ENCODE measurements at places on chromosomes 5 and 9.

- H3K36me3 ChIP-seq: peaks cover 14% of the 10 kb centered on the region
- no peak for DNase-seq
- H3K4me3 ChIP-seq: no peak overlapping the region
- H3K27me3 ChIP-seq: peaks cover 13% of the 10 kb centered on the region
- peaks cover 54% of the 10 kb centered on the region for H3K4me1 ChIP-seq
Measured at GRCh38 chr5:96664669-96665068, 2.5 kb downstream of the CAST start.

DNA sequence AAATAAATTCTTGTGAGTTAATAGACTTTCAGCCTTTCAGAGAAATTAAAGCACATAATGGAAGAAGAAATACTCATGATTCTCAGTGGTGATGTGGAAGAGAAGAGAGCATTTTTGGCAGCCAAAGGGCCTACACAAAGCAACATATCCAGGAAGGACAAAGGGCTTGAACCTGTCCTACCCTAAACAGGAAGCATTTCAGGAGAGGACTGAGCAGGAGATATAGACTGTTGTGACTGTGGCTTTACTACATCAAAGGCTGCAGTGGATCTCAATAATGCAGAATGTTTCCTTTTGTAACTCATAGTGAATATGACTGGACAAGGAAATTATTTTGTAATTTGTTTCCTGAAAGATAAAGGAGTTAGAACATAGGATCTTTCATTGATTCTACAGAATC lies 1.3 kb upstream of the PARP8 start:
- peak overlapping the region; percentile 88 for H3K4me3 ChIP-seq
- peaks cover 39% of the 10 kb centered on the region for H3K4me1 ChIP-seq
- peak overlapping the region; percentile 96 for H3K27ac ChIP-seq
- H3K36me3 ChIP-seq: peaks cover 15% of the 10 kb centered on the region

DNA sequence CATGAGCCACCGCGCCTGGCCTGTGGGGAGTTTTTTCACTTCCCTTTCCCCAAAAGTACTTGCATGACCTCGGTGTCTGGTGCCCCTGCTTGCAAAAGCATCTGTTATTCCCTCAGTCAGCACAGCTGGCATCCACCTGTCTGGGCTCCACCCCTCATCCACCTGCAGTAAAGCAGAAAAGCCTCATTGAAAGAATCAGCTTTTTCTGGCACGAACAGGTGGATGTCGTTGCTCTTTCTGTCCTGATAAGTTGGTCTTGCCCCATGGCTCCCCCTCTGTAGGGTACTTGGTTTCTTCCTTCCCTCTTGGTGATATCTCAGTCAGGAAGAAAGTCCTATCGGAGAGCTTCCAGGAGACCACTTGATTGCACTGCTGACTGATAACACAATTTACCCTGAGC lies 37.4 kb downstream of the WWC1 start:
- peaks cover 20% of the 10 kb centered on the region for H3K27me3 ChIP-seq
- no peak overlapping the region for H3K4me3 ChIP-seq
- H3K36me3 ChIP-seq: no peaks in the 10 kb centered on the region

DNA sequence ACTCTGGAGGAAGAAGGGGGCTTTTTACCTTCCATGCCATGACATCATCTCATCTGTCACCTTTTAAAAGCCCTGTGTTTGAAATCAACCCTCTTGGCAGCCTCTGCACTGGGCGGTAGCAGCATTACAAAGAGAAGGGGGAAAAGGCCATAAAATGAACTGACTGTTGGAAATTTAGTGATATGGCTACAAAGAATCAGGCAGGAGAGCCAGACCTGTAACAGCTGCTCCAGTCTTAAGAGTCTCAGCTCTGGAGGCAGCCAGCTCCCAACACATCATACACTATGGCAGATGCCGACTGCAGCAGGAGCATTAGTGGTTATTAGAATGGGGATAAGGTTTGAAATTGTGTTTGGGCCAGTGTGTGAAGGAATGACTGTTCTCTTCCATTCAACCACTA lies 257.5 kb downstream of the DMAC1 start:
- no peak overlapping the region for H3K27ac ChIP-seq
- no peaks in the 10 kb centered on the region for H3K4me1 ChIP-seq
- H3K27me3 ChIP-seq: peaks cover 7% of the 10 kb centered on the region
- DNase-seq: no peak
- no peak overlapping the region for H3K4me3 ChIP-seq

DNA sequence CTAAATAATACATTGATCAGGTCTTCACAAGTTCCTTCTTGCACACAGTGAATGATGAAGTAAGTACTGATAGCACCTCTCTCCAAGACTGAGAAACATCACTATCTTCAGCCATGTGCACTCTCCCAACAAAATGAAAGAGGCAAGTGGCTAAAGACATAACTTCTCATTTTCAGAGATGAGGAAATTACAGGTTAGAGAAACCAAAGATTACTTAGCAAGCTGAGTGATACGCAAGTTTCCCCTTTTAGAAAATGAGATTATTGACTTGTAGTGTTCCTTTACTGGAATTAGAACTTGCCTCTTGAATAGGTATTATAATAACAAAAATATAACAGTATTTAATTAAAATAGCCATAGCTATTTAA lies 21.6 kb downstream of the CEMIP2 start:
- peaks cover 64% of the 10 kb centered on the region for H3K36me3 ChIP-seq
- no peak overlapping the region for H3K4me3 ChIP-seq
- H3K4me1 ChIP-seq: peaks cover 27% of the 10 kb centered on the region
- H3K27me3 ChIP-seq: no peaks in the 10 kb centered on the region

GRCh38 chr9:116181853-116182610 lies 28.4 kb downstream of the PAPPA start:
- no peak for DNase-seq
- no peaks in the 10 kb centered on the region for H3K4me1 ChIP-seq
- H3K27me3 ChIP-seq: no peaks in the 10 kb centered on the region
- H3K4me3 ChIP-seq: no peak overlapping the region
- no peaks in the 10 kb centered on the region for H3K36me3 ChIP-seq

DNA sequence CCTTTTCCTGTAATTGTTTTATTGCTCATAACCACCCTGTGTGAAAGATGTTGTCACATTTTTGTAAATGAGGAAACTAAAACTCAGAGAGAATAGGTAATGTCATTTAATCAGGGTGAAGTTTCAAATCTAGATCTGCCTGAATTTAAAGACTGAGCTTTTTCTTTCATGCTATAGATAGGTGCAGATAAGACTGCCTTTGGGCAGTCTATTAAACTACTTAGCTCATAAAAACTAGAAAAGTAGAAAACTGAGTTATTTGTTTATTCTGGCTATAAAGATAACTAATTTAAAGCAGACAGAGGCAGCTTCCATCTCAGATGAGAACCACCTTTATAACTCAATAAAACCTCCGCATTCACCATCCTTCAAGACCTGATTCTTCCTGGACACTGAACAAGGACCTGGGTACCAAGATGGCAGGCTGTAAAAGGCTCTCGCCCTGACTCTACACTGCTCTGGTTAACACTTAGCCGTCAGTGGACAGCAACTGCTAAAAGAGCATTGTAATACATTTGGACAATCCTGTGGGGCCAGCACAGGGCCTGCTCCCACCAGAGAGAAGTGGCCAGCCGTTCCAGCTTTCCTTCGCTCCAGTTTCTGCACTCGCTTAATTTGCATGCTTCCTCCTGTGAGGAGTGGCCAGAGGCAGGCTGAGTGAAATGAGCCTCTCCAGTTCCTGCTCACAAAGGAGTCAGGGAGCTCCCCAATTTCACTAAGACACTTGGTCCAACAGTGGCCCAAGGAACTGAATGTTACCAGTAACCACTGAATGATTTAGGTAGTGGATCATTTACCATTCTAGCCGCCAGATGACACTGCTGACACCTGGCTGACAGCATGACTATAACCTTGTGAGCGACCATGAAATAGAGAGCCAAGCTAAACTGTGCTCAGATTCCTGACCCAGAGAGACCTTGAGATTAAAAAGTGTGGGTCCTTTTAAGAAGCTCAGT lies 566.4 kb downstream of the EFNA5 start:
- H3K4me3 ChIP-seq: no peak overlapping the region
- DNase-seq: no peak
- no peak overlapping the region for H3K27ac ChIP-seq

DNA sequence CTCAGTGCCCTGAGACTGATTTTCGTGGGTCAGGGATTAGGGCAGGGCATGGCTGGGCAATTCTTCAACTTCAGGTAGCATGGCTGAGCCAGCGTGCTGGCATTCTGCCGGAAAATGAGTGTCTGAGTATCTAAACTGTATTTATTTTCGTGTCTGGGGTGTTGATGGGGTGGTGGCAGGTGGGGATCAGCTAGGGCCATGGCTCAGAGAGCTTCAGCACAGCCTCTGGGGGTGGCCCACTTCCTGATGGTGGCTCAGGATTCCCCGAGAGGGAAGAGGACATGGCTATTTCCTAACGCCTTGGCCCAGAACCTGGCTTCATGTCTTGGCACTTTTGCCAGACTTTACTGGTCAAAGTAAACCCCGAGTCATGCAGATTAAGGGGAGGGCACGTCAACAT lies 260.5 kb downstream of the GADD45G start:
- no peaks in the 10 kb centered on the region for H3K4me1 ChIP-seq
- H3K27ac ChIP-seq: no peak overlapping the region
- no peak for DNase-seq
- H3K4me3 ChIP-seq: no peak overlapping the region
- peaks cover 32% of the 10 kb centered on the region for H3K27me3 ChIP-seq

- H3K27me3 ChIP-seq: peaks cover 8% of the 10 kb centered on the region
- peaks cover 21% of the 10 kb centered on the region for H3K4me1 ChIP-seq
- DNase-seq: no peak
- no peak overlapping the region for H3K27ac ChIP-seq
Measured at GRCh38 chr9:37989701-37990100, 79.3 kb downstream of the SHB start.

GRCh38 chr5:139113892-139114291 lies 84.3 kb downstream of the SIL1 start:
- H3K27ac ChIP-seq: no peak overlapping the region
- peaks cover 4% of the 10 kb centered on the region for H3K36me3 ChIP-seq
- H3K27me3 ChIP-seq: no peaks in the 10 kb centered on the region
- no peak overlapping the region for H3K4me3 ChIP-seq

DNA sequence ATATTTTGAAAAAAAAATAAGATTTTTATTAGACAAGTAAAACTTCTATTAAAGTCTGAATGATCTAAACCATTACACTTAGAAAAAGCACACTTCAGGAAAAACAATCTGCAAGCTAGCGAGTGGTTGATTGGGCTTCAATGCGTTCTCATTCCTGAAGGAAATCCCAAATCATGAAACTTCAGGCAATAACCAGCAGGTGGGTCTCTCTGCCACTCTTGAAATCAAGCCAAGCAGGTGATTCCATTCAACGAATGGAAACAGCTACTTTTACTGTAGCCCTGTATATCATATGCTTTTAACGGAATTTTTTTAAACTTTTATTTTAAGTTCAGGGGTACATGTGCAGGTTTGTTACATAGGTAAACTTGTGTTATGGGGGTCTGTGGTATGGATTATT lies 234.5 kb upstream of the TRPM3 start:
- no peaks in the 10 kb centered on the region for H3K27me3 ChIP-seq
- no peak overlapping the region for H3K27ac ChIP-seq
- DNase-seq: no peak
- no peaks in the 10 kb centered on the region for H3K4me1 ChIP-seq
- H3K4me3 ChIP-seq: no peak overlapping the region

DNA sequence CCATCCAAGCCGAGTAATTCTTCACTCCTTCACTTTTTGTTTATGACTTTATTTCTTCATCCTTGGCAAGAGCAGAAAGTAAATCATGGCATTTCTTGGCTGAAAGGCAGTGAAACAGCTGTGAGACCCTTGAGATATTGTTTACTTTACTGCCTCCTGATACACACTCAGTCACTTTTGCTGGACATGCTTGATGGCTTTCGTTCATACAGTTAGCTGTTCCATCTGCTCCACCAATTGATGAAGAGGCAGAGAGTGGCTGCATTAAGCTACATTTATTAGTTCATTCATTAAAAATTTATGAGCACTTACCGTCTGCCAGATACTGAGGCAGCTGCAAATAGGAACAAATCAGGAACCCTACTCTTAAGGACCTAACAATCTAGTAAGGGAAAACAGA lies 184.4 kb upstream of the OR13F1 start:
- no peak overlapping the region for H3K4me3 ChIP-seq
- DNase-seq: no peak
- H3K4me1 ChIP-seq: no peaks in the 10 kb centered on the region
- H3K27ac ChIP-seq: no peak overlapping the region
- H3K27me3 ChIP-seq: no peaks in the 10 kb centered on the region

DNA sequence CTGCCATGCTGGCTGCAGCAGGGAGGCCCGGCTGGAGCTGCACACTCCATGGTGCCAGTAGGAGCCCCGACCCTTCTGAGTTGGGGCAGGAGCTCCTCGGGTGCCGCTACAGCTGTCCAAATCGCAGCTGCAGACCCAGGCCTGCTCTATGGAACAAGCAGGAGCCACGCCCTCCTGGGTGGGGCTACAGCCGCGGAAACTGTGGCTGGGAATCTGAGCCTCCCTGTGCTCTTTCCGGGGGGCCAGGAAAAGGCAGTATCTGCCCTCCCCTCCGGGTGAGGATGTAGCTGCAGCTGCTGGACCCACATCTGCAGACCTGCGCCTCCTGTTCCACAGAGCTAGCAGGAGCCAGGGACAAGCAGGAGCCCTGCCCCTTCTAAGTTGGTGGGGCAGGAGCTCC lies 278.9 kb upstream of the ACTBL2 start:
- no peak overlapping the region for H3K4me3 ChIP-seq
- no peaks in the 10 kb centered on the region for H3K4me1 ChIP-seq
- no peak for DNase-seq
- H3K36me3 ChIP-seq: no peaks in the 10 kb centered on the region

- H3K4me1 ChIP-seq: peaks cover 3% of the 10 kb centered on the region
- H3K27me3 ChIP-seq: no peaks in the 10 kb centered on the region
- H3K27ac ChIP-seq: no peak overlapping the region
- DNase-seq: no peak
Measured at GRCh38 chr5:108093186-108093585, 288.7 kb downstream of the FBXL17 start.

- H3K36me3 ChIP-seq: no peaks in the 10 kb centered on the region
- no peak overlapping the region for H3K4me3 ChIP-seq
- no peak for DNase-seq
- H3K4me1 ChIP-seq: no peaks in the 10 kb centered on the region
- no peaks in the 10 kb centered on the region for H3K27me3 ChIP-seq
- no peak overlapping the region for H3K27ac ChIP-seq
Measured at GRCh38 chr5:123756816-123757215, 244.8 kb downstream of the CSNK1G3 start.

Measured in activated naive CD4-positive, alpha-beta T cell treated with anti-CD3 and anti-CD28 coated beads, Interleukin-2, amount 10 ng/mL, durations not matched to agents 7 days and 5 days (primary cell).